RPMI7951 (cell line): ENCODE measurements at places on chromosomes 13 and 19. TPM values are rescaled to one million over a fixed set of nuclear protein-coding genes. Genes with fewer than 3 reads are reported as not detected.

Gene ZNF416
- total RNA-seq = 6.1 and 6.3 TPM in 2 replicates

Gene KRTDAP
- not detected in 2 replicates for total RNA-seq

Gene PGLYRP2
- not detected in 2 replicates for total RNA-seq

Gene GARIN5A
- total RNA-seq = 1.3 TPM in 1 of 2 replicates, not detected in the other

Gene FCER2
- total RNA-seq = not detected in 2 replicates

DNA sequence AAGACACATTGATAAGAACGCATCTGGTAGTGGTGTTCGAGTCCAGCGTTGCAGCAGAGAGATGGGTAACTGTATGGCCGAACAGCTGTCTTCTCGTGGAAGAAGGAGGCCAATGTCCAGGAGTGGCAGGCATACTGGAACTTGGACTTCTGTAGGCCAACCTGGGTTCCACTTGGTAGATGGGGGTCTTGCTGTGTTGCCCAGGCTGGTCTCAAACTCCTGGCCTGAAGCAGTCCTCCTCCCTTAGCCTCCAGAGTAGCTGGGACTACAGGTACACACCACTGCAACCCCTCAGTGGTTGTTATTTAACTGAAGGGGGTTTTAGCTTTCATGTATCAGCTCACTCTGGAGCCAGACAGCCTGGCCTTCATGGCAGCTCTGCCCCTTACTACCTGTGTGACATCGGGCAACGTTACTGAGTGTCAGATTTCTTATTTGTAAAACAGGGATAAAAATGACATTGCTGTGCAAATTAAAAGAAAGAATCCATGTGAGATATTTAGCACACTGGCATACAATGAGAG, 2.4 kb upstream of the UQCRFS1 start:
- no peak for DNase-seq

DNA sequence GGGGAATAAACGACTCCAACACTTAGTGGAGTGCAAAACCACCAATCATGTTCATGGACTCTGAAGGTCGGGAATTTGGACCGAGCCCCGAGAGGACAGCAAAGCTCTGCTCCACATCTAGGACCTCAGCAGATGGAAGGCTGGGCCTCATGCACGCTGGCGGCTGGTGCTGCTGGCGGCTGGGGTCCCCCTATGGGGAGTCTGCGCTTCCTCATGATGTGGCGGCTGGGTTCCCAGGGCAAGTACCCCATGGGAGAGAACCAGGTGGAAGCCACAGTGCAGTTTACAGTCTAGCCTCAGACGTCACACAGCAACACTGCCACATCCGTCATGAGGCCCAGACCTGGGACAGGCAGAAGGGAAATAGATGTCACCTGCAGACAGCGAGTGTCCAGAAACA, 13.2 kb downstream of the PEPD start:
- no peak for DNase-seq

GRCh38 chr19:14142262-14143190, 6.1 kb upstream of the ASF1B start:
- DNase-seq = no peak

DNA sequence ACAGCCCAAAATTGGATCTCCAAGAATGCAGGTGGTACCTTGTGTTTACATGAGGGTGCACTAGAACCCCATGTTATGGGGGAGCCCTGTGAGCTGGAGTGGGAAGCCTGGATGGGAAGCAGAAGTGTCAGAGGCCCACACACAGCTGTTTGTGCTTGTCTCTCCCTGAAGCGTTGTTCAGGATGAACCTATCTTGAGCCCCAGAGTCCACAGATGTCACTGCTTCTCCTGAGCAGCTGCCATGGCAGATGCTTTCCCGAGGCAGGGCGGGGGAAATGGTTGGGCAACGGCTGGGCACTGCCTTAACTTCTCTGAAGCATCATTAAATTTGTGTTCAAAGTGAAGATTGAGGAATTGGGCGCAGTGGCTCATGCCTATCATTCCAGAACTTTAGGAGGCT, 17.1 kb upstream of the CHST8 start:
- no peak for DNase-seq

DNA sequence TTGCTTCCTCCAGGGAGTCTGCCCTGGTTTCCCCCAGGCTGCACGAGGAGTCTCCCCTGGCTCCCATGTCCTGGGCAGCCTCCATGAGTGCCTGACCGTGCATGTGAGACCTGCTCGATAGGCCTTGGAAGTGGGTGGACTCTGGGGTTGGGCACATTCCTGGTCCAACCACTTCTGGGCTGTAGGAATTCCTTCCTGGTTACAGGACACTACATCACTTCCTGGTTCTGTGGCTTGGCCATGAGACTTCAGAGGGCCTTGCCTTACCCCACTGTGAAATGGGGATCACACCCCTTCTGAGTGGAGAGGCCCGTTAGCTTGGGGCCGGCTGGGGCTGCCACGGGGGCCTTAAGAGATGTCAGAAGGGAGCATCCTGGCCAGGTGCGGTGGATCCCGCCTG, 4.0 kb upstream of the ZNF628 start:
- peak; percentile 72 for DNase-seq

- DNase-seq = no peak
Observed at GRCh38 chr13:109100705-109101304, 471.4 kb downstream of the MYO16 start.
